ENCODE measurements at places on chromosomes 11 and 22. TPM values are rescaled to one million over a fixed set of nuclear protein-coding genes. Genes with fewer than 3 reads are reported as not detected.

SLC29A2 gene
- 2.4 TPM for total RNA-seq

KRTAP5-11 gene
- not detected for total RNA-seq

DNA sequence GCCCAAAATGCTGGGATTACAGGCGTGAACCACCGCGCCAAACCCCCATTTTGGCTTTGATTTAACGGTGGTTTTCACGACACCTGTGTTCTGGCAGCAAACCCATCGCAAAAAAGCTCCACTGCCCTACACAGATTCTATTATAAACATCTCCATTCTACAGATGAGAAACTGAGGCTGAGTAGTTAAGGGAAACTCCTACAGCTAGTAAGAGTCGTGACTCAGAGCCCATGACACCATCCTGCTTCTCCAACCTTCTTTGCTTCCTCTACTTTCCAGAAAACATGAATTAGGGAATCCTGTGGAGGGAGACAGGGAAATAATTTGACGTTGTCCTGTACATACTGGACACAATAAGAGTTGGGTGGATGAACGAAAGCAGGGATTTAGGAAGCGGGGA lies 429 bp upstream of the SNX15 start:
- no peak for DNase-seq

DNA sequence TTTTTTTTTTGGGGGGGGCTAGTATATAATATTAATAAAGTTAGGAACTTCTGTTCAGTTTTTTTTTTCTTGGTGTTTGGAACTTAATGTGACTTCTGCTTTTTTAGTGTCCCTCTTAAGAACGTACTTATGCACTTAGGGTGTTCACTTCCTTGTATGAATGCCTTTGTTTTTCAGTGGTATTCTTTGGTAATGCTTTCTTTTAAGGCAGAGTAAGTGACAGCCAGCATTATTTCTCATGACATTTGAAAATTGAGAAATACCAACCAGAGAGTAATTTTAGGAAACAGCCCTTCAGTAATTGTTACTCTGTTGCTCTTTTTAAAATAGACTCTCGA lies 2.4 kb downstream of the GRK3 start:
- no peak for DNase-seq

DNA sequence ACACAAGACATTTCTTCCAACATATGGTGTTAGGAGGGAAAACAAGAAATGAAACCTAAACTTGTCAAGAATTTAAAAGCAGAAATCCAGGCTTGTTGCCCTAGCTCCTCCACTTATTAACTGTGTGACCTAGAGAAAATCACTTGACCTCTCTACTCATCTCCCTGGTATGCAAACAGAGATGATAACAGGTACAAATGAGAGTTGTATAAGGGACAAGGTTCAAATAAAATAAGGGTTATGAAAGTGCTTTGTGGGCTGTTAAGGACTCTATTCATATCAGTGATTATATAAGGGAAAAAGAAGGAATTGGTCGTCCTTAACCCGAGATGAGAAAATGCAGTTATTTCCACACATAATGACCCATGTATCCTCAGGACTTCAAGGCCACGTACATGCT lies 372.7 kb upstream of the TENM4 start:
- no peak for DNase-seq

DNA sequence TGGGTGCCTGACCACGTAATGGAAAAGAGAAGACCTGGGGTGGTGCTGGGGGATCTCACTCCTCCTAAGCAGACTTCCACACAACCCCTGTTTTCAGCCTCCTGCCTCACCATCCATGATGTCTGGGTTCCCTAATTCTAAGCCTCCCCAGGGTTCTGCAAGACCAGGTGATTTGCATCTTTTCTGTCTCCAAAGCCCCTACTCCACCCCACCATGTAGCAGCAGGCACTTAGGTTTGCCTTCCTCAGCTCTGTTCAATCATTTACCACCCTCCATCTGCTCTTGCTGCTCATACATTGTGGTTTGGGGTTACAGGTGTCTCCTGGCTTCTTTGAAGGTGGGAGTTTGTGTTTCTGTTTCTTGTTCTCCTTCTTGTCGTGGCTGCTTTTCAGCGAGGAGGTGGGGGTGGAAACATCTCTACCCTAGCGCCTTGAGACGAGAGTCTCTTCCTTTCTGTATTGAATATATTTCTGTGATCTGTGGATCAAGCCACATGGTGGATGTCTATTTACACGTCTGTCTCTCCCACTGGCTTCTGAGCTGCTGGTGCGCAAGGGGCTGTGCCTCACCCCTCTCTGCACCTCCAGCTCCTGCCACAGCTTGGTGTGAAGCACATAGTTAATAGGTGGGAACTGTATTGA lies 6.6 kb upstream of the SSTR3 start:
- DNase-seq = no peak

GRCh38 chr11:67309661-67310061 lies 6.3 kb downstream of the SSH3 start:
- DNase-seq = no peak

- no peak for DNase-seq
Observed at GRCh38 chr11:54558407-54558806, 45.4 kb downstream of the OR4C46 start.

DNA sequence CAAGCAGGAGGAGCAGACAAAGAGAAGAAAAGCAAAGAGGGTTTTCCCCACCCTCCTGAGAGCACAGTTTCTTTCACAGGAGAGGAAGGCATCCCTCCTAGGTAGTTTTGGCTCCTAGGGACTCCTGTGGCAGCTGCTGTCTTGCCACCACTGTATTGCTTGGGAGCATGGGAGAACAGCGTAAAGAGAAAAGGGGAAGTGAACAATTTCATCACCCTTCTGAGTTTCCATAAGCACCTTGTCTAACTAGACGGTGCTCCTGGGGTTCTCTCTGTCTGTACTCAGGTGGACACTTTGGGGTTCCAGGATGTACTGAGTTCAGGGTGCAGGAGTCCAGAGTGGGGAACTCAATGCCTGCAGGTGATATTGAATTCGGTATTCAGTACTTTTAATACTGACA lies 1430.5 kb downstream of the TBC1D22A start:
- peak; percentile 21 for DNase-seq

DNA sequence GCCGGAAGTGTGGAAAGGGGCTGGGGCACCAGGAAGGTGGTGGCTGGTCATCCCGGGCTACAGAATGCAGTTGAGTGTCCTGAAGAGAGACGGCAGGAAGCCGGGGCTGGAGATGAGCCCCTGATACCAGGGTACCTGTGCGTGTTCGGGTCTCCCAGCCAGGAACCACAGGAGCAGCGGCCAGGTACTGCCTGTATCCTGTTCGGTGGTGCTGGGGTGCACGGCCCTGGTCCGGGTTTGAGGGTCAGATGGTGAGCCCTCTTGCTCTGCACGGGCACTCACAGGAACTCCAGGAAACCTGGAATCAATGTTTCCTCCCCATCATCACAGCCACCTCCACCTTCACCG lies 253.1 kb upstream of the B3GAT1 start:
- DNase-seq = peak; percentile 74

GRCh38 chr11:19241260-19242178 lies 774 bp upstream of the E2F8 start:
- DNase-seq = no peak

All from lower leg skin (tissue), 4 donors.